Stimulated activated CD4-positive, alpha-beta T cell treated with anti-CD3 and anti-CD28 coated beads, TNF-alpha, amount 100 ng/mL, for 1 hour (primary cell): ENCODE measurements at places on chromosomes 1 and 21.

- DNase-seq: no peak
These were observed 88.6 kb downstream of the ZBTB18 start for GRCh38 chr1:244139655-244140054.

DNA sequence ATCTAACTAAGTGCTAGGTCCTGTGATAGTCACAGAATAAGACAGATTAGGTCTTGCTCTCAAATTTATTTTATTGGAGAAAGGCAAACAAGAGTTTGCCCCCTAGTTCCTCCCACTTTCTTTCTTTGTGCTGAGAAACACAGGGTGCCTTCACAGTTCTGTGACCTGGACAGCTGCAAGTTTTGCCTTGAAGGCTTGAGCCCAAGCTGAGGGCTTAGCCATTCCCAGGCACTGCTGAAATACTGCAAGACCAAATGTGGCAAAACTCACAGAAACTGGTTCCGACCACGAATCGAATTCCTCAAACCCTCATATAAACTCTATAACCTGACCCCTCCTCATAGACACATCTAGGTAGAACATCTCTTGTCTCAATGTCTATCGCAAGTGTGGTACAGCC is 227.9 kb downstream of the RERE start:
- no peak for DNase-seq

- DNase-seq: no peak
These were observed 16.1 kb downstream of the PRR9 start for GRCh38 chr1:153233448-153233847.

- no peak for DNase-seq
These were observed 132.9 kb downstream of the PIK3R3 start for GRCh38 chr1:45999507-45999906.

GRCh38 chr1:22969304-22969709 is 3.4 kb downstream of the LACTBL1 start:
- no peak for DNase-seq

DNA sequence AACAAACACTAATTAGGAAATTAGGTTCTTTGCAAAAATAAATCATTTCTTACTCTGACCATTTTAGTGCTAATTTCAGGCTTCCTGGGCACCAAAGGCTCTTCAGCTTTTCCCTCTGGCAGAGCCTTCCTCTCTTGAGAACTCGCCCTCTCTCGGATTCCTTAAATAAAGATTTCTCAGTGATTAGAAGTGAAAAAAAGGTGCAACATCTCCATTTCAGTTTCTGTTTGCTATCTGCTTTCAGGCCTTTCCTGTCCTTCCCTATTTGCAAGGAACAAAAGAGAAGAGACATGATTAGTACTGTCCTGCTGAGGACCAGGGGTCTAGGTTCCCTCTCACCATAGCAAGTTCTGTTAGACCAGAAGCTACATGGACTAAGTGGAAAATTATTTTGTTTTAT is 27.8 kb upstream of the CACYBP start:
- no peak for DNase-seq

GRCh38 chr21:45869121-45870007 is 112.2 kb upstream of the COL6A1 start:
- no peak for DNase-seq

GRCh38 chr21:34882719-34883131 is 166.4 kb downstream of the RUNX1 start:
- no peak for DNase-seq

DNA sequence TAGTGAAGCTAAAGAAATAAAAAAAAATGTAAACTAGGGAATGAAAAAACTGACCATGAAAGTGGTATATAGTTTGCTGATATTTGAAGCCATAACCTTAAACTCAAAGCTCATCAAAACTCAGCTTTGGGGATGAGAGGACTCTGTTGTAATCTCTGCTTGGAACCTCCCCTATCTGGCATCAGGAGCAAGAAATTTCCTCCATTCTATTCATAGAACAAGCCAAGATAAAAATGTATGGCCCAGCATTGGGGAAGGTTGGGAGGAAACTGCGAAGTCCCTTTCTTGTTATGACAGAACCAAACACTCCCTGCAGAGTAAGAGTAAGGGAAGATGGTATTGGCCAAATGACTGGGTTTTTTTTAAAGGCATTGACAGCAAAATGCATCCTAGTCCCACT is 35.6 kb downstream of the MCOLN2 start:
- no peak for DNase-seq

- DNase-seq: no peak
These were observed 49.3 kb downstream of the ZNF678 start for GRCh38 chr1:227612658-227613057.

- DNase-seq: no peak
These were observed 221.3 kb downstream of the TOMM20 start for GRCh38 chr1:234907208-234907939.

DNA sequence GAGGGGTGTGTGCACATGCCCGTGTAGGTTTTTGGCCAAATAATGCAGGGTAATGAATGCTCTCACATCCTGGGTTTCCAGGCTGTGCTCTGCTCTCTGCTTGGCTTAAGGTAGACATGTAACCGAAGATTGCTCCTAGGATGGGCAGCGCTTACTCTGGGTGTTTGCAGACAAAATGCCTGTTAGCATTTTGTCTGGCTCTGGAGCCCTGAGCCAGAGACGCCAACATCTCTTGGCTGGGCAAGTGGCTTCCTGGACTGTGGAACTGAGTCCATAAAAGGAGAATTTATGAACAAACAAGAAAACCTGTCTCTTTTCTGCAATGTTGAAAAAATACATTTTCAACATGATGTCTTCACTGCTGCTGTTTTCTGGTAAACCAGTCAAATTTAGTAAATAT is 96.0 kb upstream of the TSPAN2 start:
- no peak for DNase-seq

DNA sequence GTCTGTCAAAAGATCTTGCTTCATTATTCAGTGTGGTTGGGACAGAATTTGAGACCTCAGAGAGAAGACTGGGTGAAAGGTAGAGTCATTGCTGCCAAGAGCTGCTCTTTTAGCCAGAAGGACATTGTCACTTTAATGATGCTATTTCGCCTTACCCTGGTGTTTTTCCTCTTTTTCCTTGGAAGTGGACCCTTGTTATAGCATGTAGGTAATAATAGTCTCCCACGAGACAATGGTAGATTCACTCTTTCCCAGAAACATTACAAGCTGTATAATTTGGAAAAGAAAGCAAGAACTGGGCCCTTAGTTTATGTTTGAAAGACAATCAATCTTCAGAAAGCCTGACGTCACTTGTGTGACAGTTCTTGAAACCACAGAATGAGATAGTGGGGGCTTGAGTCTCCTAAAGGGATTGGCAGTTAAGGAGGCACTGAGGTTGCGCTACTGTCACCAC is 3.8 kb downstream of the SERTAD4 start:
- no peak for DNase-seq

GRCh38 chr1:51238034-51238403 is 1.9 kb downstream of the RNF11 start:
- DNase-seq: no peak

- no peak for DNase-seq
These were observed 39.2 kb downstream of the RNASEL start for GRCh38 chr1:182549811-182550210.

- DNase-seq: no peak
These were observed 583 bp upstream of the B4GALT3 start for GRCh38 chr1:161177936-161178244.

- DNase-seq: no peak
These were observed 6.6 kb upstream of the GNG12 start for GRCh38 chr1:67839826-67840225.
